Articular chondrocyte of knee joint (primary cell): ENCODE measurements at places on chromosomes 6 and 20. TPM values are rescaled to one million over a fixed set of nuclear protein-coding genes. Genes with fewer than 3 reads are reported as not detected.

Gene TNFRSF21
- total RNA-seq = 0.26 and 0.65 TPM in 2 replicates

Gene MYMX
- not detected in 2 replicates for total RNA-seq

Gene RAMACL
- total RNA-seq = 7.5 and 7.7 TPM in 2 replicates

Gene LY6G6F
- not detected in 2 replicates for total RNA-seq

Gene KCNQ2
- total RNA-seq = under 0.01 TPM in 1 of 2 replicates, not detected in the other

Gene MLIP
- total RNA-seq = 0.26 and 0.32 TPM in 2 replicates

Gene MYB
- 0.11 and 0.13 TPM in 2 replicates for total RNA-seq

Gene LPIN3
- 11.0 and 11.5 TPM in 2 replicates for total RNA-seq

Gene SLC17A1
- not detected in 2 replicates for total RNA-seq

Gene SAMD5
- 1.8 and 2.8 TPM in 2 replicates for total RNA-seq

Gene TFAP2C
- total RNA-seq = under 0.01 TPM in 1 of 2 replicates, not detected in the other

Gene HRH3
- not detected in 2 replicates for total RNA-seq

Gene MAPK13
- total RNA-seq = 2.7 and 8.3 TPM in 2 replicates

Gene RAET1L
- total RNA-seq = not detected in 2 replicates

Gene BPIFB4
- total RNA-seq = not detected in 2 replicates

Gene CTCFL
- total RNA-seq = not detected in 2 replicates

Gene SLC22A16
- total RNA-seq = not detected in 2 replicates

Gene MYLK2
- 0.11 and 0.13 TPM in 2 replicates for total RNA-seq

Gene PPP1R18
- 47.8 and 67.2 TPM in 2 replicates for total RNA-seq

Gene MOCS1
- 22.3 and 29.9 TPM in 2 replicates for total RNA-seq

Gene ZNF341
- total RNA-seq = 1.4 and 1.7 TPM in 2 replicates

Gene GGTLC1
- total RNA-seq = not detected in 2 replicates

Gene LY6G6C
- total RNA-seq = not detected in 2 replicates

Gene AK9
- 5.6 and 6.9 TPM in 2 replicates for total RNA-seq

Gene CDH4
- total RNA-seq = not detected in 2 replicates

Gene PSORS1C2
- not detected in 2 replicates for total RNA-seq

Gene RSPH9
- total RNA-seq = 0.65 and 0.86 TPM in 2 replicates

Gene HACE1
- total RNA-seq = 17.2 and 19.5 TPM in 2 replicates

Gene NKAPL
- total RNA-seq = 0.78 and 1.8 TPM in 2 replicates

Gene ANKS1A
- total RNA-seq = 7.4 and 9.1 TPM in 2 replicates

Gene TREML2
- total RNA-seq = under 0.01 TPM in 1 of 2 replicates, not detected in the other

Gene TCP11
- 0.11 and 0.26 TPM in 2 replicates for total RNA-seq

Gene CRISP3
- not detected in 2 replicates for total RNA-seq

Gene FOXS1
- total RNA-seq = not detected in 2 replicates

Gene CRISP2
- total RNA-seq = not detected in 2 replicates

Gene FOXC1
- total RNA-seq = 78.9 and 88.4 TPM in 2 replicates

Gene PPP1R3D
- 7.7 TPM in 2 replicates for total RNA-seq
